Esophagus squamous epithelium (tissue), 5 donors: ENCODE measurements at places on chromosomes 16 and 17.

GRCh38 chr17:82205720-82206508 lies 6.7 kb downstream of the CCDC57 start:
- DNase-seq, result peak; percentile 69

DNA sequence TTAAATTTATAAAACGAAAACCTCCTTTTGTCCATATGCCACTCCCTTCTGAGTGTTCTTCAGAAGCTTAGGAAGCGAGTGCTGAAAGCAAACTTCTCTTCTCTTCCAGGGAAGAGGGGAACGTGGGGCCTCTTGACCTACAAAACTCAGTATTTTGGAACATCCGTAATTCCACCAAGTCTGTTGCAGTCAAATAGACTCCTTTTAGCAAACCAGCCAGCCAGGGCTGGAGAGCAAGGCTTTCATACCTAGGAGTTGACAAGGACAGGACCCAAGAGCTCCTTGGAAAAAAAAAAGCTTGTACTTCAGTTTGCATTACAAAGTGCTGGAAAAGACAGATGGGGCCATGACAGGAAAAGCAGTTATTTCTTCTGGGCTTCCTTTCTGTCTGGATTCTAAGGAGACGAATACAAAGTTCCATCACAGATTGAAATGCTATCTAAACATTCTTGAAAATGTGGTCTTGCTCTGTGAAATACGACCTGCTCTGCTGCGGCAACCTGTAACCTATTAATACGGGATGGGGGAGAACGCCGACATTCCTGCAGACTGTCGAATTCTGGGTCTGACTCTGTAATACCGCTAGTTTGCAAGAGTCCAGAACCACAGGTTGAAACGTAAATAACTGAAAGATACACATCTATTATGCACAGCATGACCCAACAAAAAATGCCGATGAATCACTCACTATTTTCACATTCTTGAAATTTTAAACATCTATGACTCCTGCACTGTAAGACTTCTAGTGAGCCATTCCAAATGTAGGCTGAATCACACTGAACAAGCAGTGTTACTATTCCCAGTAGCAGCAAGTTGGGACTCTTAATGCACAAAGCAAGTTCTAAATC lies 20.6 kb downstream of the VPS53 start:
- no peak for DNase-seq

DNA sequence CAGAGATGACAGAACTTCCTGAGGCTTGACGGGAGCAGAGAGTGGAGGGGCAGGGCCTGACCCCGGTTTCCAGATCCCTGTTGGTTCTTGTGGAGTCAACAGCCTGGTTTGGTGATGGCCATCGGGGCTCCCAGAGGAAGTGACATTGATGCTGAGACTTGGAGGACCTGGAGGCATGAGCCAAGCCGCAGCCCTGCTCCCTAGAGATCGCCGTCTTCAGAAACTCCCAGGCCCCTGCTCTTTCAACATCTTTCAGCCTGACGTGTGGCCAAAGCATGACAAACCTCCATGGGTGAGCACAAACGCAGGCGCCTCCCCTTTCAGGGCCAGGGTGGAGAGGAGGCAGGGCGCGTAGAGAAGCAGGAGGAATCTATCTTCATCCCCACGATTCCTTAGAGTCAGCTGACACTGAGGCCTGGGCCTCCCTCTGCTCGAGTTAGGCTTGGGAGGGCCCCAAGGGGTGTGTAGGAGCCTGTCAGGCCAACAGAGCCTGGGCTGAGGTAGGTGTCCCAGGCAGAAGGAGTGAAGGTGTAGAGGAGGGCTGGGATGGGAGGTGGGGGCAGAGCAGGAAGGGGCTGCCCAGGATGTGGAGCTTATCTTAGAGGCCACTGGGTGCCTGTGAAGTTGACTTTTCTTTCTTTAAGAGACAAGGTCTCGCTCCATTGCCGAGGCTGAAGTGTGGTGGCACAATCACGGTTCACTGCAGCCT lies 56.1 kb upstream of the MED9 start:
- no peak for DNase-seq

GRCh38 chr17:19361944-19362276 lies 613 bp downstream of the B9D1 start:
- no peak for DNase-seq

- DNase-seq, result no peak
Measured at GRCh38 chr16:56423584-56424403, 1.6 kb downstream of the AMFR start.

DNA sequence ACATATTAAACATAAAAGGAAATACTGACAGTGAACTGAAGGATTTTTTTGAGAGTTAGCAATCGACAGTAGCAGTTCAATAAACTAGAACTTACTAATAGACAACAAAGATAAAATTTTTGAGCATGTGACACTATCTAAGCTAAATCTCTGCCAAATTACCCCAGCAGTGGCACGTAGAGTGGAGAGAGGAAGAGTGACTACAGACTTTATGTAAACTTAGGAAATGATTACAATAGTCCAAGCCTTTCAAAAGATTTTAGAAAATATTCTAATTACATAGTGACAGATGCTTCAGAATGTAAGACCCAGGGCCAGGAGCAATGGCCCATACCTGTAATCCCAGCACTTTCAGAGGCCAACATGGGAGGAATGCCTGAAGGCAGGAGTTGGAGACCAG lies 52.4 kb downstream of the CFDP1 start:
- no peak for DNase-seq

DNA sequence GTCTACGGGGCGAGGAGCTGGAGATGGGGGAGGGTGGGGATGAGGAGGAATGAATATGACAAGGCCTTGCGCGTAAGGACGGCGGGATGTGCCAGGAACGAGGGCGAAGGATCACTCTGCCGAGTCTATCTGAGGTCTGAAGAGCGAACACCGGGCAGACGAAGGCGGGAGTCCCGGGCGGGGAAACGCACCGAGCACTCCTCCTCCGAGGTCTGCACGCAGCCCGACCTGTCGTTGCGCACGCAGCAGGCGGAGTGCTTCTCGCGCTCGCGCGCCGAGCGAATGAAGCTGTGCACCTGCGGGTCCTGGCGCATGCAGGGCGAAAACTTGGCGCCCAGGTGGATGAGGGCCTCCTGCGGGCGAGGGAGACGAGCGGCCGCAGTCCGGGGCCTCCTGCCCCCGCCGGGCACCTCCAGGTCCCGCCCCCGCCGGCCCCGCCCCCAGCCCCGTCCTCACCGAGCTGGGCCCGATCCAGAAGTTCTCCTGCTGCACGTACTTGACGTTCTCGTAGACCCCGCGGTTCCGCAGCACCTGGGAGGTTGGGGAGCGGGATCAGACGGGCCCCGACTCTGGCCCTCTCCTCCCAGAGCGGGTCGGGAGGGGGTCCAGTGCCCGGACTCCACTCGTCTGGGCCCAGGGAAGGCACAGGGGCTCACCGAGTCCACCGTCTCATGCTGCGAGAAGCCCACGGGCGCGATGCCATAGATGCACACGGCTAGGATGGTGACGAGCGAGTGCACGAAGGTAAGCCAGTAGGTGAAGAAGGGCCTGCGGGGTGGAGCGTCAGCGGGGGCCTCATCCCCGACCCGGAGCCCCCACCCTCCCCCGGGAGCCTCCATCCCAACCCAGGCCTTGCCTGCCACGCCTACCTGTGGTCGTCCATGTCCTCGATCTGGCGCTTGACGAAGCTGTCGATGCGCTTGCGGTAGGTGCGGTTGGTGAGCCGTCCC lies 7.6 kb downstream of the SNRNP25 start:
- no peak for DNase-seq

DNA sequence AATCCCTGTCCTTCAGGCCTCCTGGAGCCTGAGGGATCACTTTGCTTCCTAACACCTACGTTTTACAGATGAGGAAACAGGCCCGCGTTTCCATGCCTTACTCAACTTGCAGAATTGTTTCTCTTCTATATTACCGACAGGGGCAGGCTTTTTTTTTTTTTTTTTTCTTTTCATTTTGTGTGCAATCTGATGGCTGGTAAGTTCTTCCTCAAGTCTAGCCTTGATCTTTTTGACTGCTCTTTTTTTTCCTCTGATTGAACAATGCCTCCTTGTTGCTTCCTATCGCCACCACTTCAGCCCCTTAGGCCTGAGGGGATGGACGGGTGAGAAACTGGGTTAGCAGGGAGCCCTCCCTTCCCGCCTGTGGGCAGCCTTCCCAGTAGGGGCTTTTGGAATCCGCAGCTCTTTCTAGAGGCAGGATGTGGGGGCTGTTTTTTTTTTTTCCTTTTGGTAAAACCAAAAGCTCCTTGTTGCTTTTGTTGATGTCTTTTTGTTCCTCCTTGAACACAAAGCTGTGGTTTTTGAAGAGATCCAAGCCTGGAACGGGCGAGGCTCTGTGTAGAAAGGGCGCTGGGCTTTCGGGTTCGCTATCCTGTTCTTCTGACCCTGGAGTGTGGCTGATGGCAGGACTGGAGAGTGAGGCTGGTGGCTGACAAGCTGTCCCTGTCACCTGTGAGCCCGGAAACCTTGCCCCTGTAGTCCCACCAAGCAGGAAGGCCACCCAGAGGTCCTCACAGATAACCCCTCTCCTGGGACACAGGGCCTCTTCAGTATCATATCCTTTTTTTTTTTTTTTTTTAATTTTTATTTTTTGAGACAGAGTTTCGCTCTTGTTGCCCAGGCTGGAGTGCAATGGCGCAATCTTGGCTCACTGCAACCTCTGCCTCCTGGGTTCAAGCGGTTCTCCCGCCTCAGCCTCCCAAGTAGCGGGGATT lies 14.0 kb downstream of the LASP1 start:
- no peak for DNase-seq

DNA sequence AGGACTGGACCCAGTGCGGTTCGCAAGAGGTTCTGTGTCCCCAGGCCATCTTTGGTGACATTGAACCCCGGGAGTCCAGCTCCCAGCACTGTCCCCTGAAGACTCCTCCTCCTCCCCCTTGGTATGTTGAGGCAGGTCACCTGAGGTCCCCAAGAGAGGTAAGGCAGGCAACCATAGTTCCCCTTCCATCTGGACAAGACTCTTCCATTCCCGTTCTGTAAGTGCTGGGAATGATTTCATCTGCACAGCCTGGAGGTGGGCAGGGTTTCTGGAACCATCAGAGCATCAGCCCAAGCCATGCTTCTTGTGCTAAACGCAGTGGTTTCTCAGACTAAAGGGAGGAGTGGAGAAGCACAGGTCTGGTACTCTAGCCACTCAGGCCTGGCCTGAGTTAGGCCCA lies 24.9 kb downstream of the COPZ2 start:
- no peak for DNase-seq

GRCh38 chr17:38906460-38907228 lies 18.8 kb upstream of the LASP1NB start:
- no peak for DNase-seq

- DNase-seq, result no peak
Measured at GRCh38 chr16:78727536-78727935, 628.1 kb downstream of the WWOX start.

GRCh38 chr16:84024854-84025253 lies 17.7 kb downstream of the SLC38A8 start:
- DNase-seq, result no peak

DNA sequence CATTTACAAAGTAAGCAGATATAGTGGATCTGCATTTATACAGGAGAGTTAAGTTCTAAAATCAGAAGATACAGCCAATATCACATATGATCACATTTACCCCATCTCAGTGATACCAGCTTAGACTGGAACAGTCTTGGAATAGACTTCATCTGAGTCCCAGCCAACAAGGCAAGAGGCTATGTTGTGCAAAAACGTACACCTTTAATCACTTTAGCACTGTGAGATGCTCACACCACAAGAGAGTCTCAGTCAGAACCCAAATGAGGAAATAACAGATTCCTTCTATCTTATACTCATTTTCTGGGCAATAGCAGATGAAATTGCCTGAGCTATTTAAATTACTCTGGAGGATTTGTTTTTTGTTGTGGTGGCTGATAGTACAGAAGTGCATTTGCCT lies 145.6 kb downstream of the ANKFN1 start:
- DNase-seq, result no peak

DNA sequence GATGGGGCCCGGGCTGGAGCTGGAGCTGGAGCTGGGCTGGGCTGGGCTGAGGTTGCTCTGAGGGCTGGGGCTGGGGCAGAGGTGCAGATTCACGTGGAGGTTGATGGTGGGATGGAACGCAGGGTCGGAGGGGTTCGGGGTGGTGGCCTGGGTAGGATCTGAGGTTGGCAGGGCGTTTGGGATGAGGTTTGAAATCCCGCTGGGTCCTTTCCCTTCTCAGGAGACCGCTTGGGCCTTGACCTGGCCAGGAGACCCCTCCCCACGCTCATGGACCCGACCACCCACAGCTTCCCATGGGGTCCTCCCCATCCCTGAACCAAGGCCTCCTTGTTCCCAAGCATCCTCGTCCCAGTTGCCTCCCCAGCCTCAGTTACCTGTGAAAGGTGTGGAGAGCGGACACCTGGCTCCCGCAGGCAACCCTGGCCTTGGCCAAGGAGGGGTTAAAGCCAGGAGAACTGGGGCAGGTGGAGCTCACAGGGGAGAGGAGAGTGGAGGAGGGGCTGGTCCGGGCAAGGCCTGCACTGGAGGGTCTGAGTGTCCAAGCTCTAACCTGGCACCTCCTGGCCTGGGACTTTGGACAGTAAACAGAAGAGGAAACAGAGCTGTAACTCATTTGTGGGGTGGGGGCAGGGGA lies at the start of gene ASGR2:
Gene ASGR2, minus strand, starts transcription at position 582 of the 634 bp plus-strand sequence. CDS start 582 bp downstream, outside the sequence.
- no peak for DNase-seq

DNA sequence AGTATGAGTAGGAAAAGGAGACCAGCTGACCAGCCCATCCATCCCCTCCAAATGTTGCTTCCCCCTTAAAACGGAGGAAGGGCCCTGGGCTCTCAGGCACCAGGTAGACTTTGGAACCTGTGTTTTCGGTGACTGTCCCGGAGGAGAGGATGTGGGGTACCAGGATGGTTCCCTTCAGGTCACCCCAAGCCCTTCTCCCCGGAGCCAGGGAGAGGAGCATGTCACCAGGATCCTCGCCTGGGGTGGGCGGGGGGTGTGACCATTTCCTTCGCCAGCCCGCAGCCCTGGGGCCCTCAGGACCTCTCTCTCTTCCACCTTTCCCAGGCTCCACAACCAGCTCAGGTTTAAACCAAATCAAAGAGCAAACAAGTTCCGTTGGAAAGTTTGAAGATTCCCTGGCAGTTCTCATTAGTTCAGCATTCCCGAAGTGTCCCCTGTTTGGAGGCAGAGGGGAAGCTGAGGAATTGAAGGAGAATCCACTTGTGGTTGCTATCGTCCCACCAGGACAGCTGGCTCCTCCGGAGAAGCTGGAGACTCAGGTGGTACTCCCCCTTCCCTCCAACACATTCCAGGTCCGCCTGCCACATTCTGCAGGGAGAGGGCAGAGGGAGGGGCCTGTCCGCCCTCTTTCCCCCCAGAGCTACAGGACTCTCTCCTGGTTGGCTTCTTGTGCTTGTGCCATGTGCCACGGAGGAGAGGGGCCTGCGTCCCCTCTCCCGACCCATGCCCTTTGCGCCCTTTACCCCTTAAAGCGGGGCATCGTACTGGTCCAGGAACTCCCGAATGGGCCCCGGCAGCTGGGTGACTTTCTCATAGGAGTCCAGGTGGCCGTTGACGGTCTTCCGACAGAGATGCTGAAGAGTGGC lies 2.0 kb downstream of the SOCS3 start:
- DNase-seq, result no peak

- DNase-seq, result no peak
Measured at GRCh38 chr17:45813048-45813725, 29.1 kb downstream of the CRHR1 start.
